CD8-positive, alpha-beta T cell (primary cell): ENCODE measurements at places on chromosomes 16 and 17. TPM values are rescaled to one million over a fixed set of nuclear protein-coding genes. Genes with fewer than 3 reads are reported as not detected.
A peak's percentile ranks its signal among the peaks of the same experiment; 100 is the strongest.

KRT31 gene
- not detected for total RNA-seq

CDH15 gene
- not detected for total RNA-seq

CDRT15 gene
- total RNA-seq, result not detected

KRTAP17-1 gene
- not detected for total RNA-seq

SNAI3 gene
- total RNA-seq, result 3.4 TPM

GRCh38 chr17:58786586-58787295 is 31.1 kb downstream of the PPM1E start:
- no peak for DNase-seq

GRCh38 chr16:12341423-12341822 is 364.9 kb downstream of the SNX29 start:
- DNase-seq, result no peak

DNA sequence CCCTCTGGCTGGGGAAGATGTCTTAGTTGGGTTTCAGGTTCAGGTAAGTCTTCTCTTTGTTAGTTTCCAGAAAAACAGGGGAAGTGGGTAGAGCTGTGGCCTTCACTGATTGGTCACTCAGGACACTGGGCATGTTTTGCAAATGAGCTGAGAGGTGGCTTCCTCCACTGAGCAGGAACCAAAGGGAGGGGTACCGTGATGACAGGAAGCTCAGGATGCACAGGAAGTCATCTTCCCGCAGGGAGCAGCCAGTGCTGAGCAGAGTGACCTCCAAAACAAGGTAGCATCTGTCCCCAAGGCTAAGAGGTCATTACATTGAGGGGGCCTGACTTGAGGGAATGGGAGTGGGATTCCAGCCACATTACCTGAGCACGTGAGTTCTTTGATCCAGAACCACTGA is 5.6 kb downstream of the NT5C start:
- peak; percentile 45 for DNase-seq
